ENCODE measurements at places on chromosomes 3 and 15. TPM values are rescaled to one million over a fixed set of nuclear protein-coding genes. Genes with fewer than 3 reads are reported as not detected.

Gene ANKUB1
- total RNA-seq, result not detected

Gene GOLGA8J
- not detected for total RNA-seq

Gene AGBL1
- total RNA-seq, result not detected

Gene SLC28A1
- total RNA-seq, result not detected

Gene PARP15
- total RNA-seq, result 4.9 TPM

Gene TTLL13
- not detected for total RNA-seq

Gene SEMA3B
- 5.1 TPM for total RNA-seq

Gene ITGA11
- 8.3 TPM for total RNA-seq

Gene RARB
- 1.6 TPM for total RNA-seq

Measured in subcutaneous adipose tissue (tissue), 4 donors.